Stimulated activated CD4-positive, alpha-beta T cell treated with anti-CD3 and anti-CD28 coated beads, Interleukin-1b, Interleukin-23, amount 100 ng/mL, for 24 hours (primary cell): ENCODE measurements at places on chromosomes 11 and 22.
A peak's percentile ranks its signal among the peaks of the same experiment; 100 is the strongest.

- DNase-seq = peak; percentile 12
Measured at GRCh38 chr22:20783844-20784723, 10.2 kb downstream of the SERPIND1 start.

GRCh38 chr11:129846508-129847335 lies 31.1 kb downstream of the TMEM45B start:
- no peak for DNase-seq

DNA sequence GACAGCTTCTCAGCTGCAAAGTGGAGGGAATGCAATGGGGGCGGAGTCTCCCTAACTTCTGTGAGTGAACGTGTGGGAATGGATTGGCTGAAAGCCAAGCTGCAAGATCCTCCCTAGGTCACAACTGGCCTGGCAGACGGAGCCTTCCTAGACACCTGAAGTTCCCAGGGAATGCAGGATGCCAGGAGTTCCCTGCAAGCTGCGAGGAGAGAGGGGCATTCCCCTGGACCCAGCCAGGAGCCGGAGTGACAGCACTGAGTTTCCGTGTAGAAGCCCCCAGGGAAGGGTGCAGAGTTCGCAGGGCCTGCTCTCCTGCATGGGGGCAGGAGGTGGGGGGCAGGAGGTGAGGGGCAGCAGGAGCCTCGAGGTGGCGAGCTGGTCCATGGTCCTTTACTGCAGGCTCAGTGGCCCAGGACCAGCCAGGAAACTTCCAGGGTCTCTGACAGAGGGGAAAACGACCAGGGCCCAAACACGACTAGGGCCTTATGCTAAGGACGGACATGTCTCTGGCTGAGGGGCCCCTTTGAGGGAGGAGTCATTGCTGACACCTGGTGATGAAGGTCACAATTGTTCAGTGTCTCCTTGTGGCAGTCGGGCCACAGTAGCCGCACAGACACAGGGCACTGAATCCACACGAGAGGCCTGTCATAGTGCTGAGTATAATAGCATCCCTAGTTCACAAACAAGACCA lies 141.4 kb downstream of the FBXO7 start:
- DNase-seq = no peak

DNA sequence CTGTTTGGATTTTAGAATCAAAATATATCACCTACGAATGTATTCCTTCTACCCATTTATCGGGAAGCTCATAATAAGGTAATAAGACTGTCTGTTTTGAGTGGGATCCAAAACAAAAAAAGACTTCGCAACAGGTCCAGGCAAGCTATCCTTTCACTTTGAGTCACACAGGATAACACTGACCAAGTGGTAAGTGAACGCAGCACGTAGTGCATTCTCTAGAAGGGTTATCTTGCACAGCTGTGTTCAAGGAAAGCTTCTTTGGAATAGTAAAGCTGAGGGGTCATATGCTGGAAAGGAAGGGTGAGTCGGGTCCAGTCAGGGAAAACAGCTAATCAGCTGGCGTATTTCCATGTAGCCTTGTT lies 22.3 kb upstream of the NRGN start:
- DNase-seq = no peak

GRCh38 chr11:17277024-17277584 lies 565 bp downstream of the NUCB2 start:
- DNase-seq = no peak

GRCh38 chr11:57001674-57002401 lies 13.1 kb downstream of the OR5AK2 start:
- DNase-seq = no peak

DNA sequence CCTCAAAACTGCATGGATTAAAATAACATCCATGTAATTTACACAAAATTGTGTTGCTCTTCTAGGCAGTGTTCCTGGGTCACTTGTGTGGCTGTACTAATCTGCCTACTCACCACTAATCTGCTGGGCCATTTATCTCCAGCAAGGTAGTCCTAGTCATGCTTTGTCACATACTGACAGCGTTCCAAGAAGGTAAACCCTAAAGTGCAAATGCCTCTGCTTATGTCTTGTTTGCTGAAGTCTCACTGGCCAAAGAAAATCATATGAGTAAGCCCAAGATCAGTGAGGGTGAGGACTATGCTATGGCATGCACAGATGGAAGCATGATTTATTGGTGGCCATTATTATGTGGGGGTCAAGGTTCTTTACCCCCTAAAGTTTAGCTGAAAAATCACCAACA lies 630.2 kb upstream of the LUZP2 start:
- no peak for DNase-seq

GRCh38 chr11:35192347-35192746 lies 53.4 kb downstream of the CD44 start:
- no peak for DNase-seq

DNA sequence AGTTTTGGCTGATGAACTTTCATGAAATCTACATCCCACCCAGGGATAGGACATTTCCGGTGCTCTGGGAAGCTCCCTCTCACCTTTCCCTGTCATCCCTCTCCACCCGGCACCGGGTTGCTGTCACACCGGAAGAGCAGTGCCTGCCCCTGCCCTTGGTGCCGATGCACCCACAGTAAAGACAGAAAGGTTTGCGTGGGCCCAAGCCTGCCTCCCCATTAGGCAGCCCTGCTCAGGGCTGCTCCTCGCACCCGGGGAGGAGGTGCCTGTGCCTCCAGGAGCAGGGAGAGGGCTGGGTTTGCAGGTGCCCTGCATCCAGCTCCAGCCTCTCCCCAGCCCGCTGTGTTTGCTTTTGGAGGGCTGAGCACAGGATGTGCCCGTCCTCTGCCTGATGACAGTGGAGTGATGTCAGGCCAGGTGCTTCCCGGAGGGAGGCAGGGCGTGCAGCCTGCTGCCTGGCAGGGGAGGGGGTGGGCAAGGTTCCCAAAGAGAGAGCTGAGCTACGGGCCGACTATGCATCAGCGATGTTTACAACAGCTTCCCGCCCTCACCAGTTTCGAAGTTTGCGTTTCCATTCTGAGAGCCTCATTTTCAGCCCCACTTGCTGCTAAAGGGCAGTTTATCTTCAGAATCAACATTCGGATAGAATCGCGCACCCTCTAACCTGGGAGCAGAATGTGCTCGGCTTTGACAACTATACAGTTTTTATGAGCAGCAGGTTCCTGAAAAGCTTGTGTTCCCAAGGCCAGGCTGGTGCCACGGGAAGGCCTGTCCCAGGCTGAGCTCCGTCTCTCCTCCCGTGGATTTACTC lies 83.2 kb upstream of the CLDN5 start:
- no peak for DNase-seq

GRCh38 chr22:44879301-44879680 lies 126.9 kb downstream of the ARHGAP8 start:
- DNase-seq = no peak

DNA sequence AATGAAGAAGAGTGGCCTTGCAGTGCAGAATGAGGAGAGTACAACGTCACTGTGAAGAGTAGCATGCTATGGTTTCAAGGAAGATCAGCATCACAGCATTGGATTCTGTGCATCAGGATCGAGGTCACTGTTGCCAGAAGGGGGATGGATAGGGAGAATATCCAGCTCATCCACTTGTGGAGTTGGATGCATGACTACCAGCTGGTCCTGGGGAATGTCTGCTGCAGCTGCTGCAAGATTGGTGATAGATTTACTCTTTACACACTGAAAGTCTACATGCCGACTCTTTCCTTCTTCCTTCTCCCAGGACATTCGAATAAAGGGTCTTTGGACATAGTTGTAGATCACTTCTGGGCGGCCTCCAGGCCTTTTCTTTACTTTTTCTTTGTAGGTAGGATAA lies 74.3 kb downstream of the BTBD10 start:
- DNase-seq = no peak

- DNase-seq = no peak
Measured at GRCh38 chr11:80495116-80495515, 1054.3 kb upstream of the TENM4 start.

DNA sequence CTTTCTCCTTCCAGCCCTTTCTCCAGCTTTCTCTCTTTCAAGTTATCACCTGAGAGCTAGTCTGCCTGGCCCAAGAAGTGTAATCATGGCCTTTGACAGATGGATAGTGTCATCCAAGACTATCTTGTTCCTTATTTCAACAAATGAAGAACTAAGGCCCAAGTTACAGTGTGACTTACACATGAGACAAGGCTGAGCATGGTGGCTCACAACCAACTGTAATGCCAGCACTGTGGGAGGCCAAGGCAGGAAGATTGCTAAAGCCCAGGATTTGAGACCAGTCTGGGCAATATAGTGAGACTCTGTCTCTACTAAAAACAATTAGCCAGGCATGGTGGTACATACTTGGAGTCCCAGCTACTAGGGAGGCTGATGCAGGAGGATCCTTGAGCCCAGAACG lies 3.7 kb upstream of the RANGAP1 start:
- no peak for DNase-seq

- DNase-seq = no peak
Measured at GRCh38 chr22:25449781-25450317, 114.6 kb upstream of the GRK3 start.

DNA sequence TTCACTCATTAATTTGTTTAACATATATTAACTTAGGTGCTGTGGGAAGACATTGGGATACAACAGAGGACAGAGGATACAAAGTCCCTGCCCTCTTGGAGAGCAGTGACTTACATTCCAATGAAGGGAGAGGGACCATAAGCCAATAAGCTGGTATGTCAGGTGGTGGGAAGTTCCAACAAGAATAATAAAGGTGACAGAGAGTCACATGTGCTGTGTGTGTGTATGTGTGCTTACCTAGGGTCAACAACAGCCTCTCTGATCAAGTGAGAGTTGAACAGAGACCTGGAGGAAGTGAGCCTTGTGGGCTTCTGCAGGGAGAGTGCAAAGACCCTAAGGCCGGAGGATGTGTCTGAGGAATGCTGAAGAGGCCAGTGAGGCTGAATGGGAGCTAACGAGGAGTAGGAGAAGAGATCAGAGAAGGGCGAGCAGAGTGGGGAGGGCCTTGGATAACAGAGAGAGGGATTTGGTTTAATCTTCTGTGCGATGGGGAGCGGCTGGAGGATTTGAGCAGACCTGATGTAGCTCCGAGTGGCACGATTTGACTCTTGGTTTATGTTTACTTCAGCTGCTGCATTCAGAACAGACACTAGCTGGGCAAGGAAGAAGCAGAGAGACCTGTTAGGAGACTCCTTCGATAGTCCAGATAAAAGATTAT lies 35.3 kb downstream of the MAP6 start:
- no peak for DNase-seq

GRCh38 chr22:44441401-44442185 lies 56.4 kb downstream of the RTL6 start:
- no peak for DNase-seq

DNA sequence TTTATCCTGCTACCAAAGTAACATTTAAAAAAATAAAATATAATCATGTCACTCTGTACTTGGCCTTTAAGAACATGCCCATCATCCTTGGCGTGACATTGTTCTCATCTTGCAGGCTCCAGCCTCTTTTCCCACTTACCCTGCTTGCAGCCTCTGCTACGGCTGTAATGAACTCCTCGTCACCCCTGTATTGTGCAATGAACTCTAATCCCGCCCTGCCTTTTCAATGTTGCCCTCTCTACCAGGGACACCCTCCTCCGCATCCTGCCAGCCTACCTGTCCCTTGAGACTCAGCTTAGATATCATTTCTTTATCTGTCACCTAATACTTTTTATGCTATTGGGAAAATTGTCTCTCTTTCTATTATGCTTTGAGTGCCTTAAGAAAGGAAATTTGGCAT lies 12.6 kb upstream of the MMP20 start:
- DNase-seq = no peak

DNA sequence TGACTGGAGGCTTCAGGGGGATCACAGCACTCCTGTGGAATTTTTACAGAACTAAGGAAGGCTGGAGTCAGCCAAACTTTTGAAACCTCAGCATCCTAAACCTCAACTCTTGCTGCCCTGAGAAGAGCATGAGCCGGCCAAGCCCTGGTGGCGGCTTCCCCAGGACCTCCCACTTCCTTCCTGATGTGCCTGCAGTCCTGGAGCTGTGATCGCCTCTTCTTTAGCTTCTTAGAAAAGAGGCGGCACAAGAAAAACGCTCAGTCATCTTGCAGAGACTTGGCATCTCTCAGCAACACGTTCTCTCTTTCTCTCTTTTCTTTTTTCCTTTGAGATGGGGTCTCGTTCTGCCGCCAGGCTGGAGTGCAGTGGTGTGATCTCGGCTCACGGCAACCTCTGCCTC lies 40.4 kb upstream of the AMPD3 start:
- DNase-seq = no peak

DNA sequence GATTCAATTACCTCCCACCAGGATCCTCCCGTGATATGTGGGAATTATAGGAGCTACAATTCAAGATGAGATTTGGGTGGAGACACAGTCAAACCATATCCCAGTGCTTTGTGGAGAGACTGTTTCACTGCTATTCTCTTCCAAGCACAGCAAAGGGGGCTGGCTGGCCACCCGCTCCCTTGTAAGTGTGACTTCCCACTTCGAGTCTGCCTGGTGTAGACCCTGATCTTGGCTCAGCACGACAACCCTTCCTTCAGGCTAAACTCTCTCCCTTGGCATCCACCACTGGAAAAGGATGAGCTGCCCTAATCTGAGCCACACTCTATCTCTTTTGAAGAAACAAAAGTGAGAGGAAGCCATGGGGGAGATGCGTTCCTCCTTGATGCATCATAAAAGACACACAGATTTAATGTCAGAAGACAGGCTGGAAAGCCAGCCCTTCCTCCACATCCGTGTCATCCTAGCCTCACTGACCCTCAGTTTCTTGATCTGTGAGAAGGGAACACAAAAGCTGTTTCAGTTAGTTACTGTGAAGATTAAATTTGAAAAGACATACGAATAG lies 64.7 kb upstream of the CDON start:
- DNase-seq = no peak

DNA sequence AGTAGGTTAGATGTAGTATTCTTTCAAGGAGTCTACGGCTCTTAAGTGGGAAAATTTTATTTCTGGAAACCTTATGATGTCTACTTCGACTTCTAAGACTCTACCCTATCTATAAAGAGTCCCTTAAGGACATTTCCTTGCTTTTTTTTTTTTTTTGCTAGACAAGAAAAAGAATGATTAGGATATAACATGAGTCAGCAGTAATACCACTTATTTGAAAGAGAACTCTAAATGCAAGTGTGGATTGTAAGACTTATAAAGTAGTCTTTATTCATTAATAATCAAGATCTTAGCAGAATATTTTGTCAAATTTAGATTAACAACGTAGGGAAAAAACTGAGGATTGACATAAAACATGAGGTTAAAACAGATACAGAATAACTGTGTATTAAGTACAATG lies 71.0 kb downstream of the DKK3 start:
- DNase-seq = no peak

DNA sequence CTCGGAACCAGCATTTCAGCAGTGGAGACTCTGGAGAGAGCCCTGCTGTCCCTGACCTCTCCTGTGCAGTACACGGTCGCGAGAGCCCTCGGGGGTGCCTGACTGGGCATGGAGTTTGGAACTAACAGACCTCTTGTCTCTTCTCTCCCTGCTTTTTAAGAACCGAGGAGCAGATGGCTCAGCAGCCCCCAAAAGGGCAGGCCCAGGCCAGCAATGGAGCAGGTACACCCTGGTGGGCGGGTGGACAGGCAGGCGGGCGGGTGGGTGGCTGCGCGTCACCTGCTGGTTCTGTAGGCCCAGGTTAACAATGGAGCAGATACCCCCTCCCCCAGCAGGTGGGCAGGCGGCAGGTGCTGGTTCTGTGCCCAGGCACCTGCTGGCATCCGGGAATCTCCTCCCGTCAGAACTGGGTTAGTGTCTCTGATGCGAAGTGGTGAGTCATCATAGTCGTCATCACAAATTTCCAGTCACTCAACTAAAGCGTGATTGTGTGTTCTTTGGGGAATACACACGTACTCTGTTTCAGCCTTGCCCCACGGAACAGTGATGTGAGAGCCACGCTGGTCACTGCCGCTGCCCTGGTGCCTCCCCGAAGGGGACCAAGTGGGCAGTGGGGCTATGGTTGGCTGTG lies 41.1 kb downstream of the GRAMD4 start:
- DNase-seq = peak; percentile 28

GRCh38 chr11:121465709-121466062 lies 12.9 kb upstream of the SORL1-AS1 start:
- DNase-seq = no peak

GRCh38 chr11:14973621-14974514 lies 1.7 kb upstream of the CALCA start:
- no peak for DNase-seq
